COR-L47 (cell line): ENCODE measurements at places on chromosomes 5 and 9.

DNA sequence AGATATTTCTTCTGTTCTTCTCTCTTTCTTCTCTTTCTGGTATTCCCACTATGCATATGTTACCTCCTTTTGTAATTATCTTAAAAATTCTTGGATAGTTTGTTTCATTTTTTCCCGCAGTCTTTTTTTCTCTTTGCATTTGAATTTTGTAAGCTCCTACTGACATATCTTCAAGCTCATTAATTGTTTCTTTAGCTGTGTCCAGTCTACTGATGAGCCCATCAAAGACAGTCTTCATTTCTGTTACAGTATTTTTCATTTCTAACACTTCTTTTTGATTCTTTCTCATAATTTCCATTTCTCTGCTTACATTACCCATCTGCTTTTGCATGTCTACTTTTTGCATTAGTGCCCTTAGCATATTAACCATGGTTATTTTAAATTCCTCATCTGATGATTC, 44.7 kb upstream of the UNC5A start:
- DNase-seq = no peak

DNA sequence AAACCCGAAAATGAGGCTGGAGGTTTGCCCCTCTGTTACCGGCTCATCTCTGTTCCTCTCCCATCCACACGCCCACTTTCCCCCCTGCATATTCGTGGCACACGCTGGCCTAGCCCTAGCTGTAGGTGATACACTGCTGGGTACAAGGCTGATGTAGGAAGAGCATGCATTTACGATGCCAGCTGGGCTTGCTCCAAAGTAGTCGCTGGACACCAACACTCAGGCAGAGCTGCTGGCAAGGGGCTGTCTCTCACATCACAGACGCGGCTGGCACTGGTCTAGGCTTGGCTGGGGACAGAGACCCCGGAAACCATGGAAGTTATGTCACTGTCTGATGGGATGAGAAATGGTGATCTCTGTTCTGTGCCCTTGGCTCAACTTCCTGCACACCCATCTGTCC, 9.8 kb upstream of the PHYKPL start:
- DNase-seq = no peak

- no peak for DNase-seq
Observed at GRCh38 chr9:134258828-134259546, 67.3 kb upstream of the RXRA start.

- peak; percentile 85 for DNase-seq
Observed at GRCh38 chr9:126985870-126986498, 71.4 kb downstream of the RALGPS1 start.

DNA sequence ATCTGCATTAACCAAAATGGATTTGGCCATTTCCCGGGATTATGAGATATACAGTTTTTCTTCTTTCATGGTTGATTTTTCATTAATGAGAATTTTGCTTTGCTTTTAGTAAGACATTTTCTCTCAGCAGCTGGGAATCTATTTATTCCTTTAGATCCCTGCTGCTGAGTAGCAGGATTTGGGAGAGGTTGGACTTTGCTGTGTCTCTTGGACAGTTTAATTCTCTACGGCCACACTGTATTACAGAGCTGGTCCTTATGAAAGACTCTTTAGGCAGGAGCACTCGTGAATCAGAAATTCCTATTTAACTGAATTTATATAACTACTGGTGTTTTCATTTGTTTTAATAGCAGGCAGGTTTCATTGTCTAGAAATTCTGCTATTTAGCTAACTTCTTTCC, 1.6 kb downstream of the UNC13B start:
- DNase-seq = no peak

DNA sequence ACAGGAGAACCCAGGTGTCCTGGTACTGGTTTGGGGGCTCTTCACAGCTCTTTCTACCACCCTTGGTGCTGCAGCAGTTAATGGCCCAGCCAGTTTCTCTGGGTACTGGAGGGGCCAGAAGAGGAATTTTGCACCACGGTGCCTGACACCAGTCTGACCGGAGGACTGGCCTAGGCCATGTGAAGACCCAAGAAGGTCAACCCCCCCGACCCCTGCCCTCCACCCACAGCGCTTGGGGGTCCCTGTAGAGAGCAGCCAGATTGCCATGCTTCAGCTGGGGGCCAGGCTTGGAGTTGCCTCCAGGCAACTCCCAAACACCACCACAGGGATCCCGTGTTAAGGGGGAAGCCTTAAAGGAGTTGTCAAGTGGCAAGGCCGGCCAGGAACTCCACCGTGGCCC, 6.2 kb downstream of the ARSI start:
- no peak for DNase-seq

DNA sequence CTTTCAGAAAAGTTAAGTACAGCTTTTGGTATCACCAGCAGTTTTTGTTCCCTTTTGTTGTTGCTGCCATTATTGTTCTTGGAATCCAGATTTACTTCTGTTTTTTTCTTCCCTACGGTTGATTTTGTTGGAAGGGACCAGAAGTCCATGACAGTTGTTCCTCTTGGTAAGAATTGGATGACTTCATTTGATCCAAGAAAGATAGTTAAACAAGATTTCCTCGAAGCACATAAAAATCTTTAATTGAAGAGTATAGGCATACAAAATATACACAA, 65.4 kb downstream of the CDC42SE2 start:
- no peak for DNase-seq

DNA sequence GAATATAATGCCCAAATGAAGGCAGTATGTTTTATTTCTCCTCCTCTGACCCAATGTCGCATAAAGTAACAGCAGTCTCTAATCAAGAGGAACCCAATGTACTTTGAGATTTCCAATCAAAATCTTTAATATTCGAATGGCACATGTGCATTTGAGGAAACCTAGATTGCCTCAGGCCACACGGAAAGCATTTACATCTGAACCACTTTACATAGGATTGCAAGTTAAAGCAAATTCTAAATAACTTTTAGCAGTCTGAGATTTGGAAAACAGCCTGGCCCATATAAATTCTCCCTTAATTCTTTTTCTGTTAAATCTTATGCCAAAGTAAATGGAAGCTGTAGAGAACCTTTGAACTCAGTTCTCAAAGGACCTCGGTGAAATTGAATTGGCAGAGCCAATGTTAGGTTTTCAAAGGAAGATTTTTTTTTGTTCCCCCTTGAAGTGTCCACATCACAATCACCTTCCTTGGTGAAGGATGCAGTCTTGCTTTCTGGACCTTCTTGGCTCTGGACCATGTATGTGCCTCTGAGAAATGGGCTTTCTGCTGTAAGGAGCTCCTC, 57.3 kb downstream of the SNCAIP start:
- DNase-seq = no peak

DNA sequence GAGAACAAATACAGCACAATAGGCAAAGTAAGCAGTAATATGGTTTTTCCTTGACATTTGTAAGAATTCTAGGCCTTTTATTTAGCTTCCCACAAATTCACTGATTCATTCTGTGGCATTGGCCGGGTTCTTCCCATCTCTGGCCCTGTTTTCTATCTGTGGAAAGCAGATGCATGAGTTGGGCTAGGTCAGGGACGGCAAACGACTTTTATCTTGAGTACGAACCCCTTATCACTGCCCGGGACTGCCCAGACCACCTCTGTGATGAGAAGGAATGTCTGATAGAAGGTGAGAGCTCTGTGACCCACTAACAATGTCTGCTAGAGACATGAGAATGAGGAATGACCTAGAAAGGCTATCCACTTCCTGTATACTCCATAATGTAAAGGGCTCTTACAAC, 35.4 kb upstream of the ADAM19 start:
- DNase-seq = no peak

GRCh38 chr5:135312255-135312935, 86.6 kb downstream of the MACROH2A1 start:
- DNase-seq = no peak

DNA sequence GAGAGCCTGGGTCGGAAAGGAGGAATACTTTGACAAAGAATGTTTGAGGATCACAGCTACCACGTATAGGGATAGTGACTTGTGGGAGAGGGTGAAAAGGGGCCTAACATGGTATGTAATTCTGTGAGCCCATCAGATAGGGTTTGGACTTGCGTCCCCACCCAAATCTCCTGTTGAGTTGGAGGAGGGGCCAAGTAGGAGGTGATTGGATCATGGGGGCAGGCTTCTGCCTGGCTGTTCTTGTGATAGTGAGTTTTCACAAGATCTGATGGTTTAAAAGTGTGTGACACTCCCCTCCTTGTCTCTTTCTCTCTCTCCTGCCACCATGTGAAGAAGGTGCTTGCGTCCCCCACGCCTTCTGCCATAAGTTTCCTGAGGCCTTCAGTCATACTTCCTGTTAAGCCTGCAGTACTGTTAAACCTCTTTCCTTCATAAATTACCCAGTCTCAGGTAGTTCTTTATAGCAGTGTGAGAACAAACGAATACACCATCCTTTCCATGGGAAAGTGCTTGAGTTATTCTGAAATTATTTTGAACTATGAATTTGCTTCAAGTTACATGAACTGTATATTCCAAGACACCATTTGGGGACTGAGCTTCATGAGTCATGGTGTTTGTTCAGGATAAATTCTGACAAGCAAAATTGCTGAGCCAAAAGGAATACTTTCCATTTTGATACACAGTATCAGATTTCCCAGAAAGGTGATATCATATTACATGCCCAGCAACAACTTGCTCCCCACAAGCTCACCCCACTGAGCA, 68.8 kb upstream of the SSBP2 start:
- DNase-seq = peak; percentile 10

DNA sequence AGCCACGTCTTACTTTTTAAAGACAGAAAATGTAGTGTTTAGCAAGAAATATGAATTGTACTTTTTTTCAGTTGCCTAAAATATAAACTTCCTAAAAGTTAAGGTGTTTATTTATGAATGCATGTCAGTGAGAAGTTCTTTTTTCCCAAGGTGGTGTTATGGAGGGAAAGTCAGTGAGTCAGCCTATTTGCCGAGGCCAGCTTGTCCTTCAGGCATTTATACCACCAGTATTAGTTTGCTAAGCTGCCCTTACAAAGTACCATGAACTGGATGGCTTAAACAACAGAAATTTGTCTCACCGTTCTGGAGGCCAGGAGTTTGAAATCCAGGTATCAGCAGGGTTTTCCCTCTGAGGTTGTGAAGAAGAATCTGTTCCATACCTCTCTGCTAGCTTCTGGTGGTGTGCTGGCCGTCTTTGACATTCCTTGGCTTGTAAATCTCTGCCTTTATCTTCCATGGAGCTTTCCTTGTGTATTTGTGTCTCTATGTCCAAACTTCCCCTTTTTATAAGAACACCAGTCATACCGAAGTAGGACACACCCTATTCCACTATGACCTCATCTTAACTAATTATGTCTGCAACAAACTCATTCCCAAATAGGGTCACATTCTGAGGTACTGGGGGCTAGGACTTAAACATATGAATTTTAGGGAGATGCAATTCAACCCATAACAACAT, 38.4 kb downstream of the PRKACG start:
- no peak for DNase-seq

- no peak for DNase-seq
Observed at GRCh38 chr9:124010665-124011321, 775 bp upstream of the LHX2 start.

- no peak for DNase-seq
Observed at GRCh38 chr5:178338126-178338749, 105.6 kb upstream of the PHYKPL start.

- no peak for DNase-seq
Observed at GRCh38 chr9:97990259-97990658, 7.1 kb downstream of the ANP32B start.
